ENCODE measurements at places on chromosomes 4 and X.

DNA sequence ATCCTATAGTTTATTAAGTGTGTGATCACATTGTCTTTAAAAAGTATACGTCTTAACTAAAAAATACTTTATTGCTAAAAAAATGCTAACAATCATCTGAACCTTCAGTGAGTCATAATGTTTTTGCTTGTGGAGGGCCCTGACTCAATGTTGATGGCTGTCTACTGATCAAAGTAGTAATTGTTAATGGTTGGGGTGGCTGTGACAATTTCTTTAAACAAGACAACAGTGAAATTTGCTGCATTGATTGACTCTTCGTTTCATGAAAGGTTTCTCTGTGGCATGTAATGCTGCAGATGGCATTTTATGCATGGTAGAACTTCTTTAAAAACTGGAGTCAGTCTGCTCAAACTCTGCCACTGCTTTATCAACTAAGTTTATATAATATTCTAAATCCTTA lies 101.4 kb upstream of the IL15 start:
- DNase-seq, result no peak

DNA sequence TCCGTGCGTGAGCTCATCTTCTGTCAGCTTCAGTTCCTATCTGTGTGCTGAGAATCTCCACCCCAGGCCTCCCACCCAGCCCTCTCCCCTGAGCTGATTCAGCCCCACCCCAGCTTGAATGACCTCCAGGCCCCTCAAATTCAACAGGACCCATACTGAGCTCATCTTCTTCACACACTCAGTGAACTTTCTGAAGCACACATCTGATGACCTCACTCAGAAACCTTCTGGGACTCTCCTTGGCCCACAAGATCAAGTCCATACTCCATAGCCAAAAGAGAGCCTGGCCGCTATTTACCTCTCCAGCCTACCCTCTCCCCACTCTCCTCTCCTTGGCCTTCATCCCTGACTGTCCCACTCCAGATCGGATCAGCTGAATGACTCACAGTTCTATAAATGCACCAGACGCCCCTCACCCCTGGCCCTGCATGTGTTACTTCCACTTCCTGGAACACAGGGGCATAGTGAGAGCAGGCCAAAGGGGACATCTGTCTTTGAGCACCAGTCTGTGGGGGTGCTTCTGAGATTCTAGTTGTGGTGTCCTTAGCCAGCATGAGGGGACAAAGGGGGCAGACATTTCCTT lies 62.5 kb downstream of the PJA1 start:
- DNase-seq, result no peak

GRCh38 chrX:74523870-74524735 lies 90.3 kb downstream of the RLIM start:
- DNase-seq, result no peak

- DNase-seq, result no peak
Observed at GRCh38 chr4:46930891-46931290, 21.8 kb upstream of the COX7B2 start.

DNA sequence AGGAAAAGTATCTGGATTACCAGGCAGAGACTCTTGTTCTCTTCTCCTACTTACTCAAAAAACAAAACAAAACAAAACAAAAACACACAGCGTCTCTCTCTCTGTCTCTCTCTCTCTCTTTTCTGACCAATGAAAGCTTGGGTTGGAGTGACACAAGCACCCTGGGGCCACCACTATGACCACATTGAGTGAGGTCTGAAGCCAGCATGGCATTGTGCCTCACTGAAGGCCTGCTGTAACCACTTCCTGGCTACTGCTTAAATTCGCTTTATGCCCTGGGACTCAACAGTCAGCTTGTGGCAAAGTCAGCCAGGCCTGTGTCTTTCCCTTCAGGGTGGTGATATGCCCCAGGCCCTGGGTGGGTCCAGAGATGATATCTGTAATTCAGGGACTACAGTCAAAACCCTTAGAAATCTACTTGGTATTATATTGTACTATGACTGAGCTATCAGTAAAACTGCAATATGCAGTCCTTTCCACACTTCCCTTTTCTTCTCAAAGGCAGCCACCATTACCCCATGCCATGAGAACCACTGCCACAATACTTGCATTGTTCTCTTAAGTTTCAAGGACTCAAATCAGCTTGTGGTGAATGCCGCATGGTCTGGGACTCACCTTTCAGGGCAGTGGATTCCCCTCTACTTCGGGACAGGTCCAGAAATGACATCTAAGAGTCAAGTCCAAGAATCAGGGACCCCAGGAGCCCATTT lies 606.8 kb upstream of the KLHL4 start:
- DNase-seq, result no peak

- DNase-seq, result no peak
Observed at GRCh38 chrX:68498044-68498507, 775 bp upstream of the YIPF6 start.

GRCh38 chrX:49876750-49877149 lies 2.5 kb upstream of the USP27X start:
- DNase-seq, result no peak

- DNase-seq, result no peak
Observed at GRCh38 chr4:12041828-12042227, 613.1 kb upstream of the HS3ST1 start.

DNA sequence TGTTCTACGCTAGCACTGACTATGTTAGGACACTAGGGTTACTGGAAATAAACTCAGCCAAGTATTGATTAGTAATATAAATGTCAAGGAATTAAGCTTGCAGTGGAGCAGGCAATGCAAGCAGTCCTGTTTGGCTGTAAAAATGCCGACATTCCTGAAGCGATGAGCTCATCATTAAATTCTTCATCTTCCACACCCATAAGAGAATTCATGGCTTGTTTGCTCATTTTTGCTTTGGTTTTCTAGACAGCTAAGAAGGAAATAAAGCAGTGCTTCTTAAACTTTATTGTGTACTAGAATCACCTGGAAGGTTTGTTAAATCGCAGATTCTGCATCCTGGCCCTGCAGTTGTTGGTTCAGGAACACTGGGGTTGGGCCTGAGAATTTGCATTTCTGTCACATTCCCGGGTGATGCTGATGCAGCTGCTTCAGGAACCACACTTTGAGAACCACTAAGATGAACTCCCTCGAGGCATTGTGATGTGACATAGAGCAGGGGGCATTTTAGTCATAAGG lies 17.8 kb downstream of the ANXA3 start:
- DNase-seq, result peak; percentile 46

- no peak for DNase-seq
Observed at GRCh38 chr4:184136525-184136924, 81.1 kb downstream of the ENPP6 start.

DNA sequence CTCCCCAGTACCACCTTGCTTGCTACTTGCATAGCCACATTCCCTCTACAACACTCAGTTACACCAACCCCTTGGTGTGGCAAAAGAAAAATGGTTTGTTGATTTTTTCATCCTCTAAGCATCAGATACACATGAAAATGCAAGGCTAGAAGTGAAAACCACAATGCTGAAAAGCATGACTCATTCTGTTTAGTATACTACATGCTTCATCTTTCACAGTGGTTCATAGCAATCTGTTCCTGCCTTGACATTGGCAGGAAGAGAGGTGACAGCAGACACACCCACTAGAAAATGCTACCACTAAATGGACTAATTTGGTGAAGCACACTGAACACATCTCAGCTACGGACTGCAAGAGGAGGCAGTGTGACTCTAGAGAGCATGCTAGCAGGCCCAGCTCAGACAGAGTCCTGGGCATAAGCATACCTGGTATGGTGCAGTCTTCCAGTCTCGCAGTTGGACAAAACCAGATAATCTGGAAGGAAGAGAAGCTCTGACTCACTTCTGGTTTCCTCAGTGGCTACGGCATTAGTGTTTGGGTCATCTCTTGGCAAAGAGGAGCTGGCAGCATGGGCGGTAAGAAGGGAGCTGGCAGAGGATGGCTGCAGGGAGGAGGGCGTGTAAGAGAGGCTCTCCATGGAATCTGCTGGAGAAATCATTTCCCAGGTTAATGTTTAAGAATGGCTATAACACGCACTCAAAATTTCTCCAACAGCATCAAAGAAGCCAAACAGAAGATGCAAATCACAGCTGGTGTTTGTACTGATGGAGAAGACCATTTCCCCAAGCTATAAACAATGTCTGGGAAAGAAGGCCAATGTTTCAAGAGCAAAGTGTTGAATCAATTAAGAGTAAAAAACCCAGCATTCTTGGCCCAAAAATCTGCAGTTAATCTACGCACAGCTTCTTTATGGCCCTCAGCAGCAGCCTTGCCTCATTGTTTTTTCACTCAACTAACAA lies 37.8 kb downstream of the GAB3 start:
- DNase-seq, result no peak

DNA sequence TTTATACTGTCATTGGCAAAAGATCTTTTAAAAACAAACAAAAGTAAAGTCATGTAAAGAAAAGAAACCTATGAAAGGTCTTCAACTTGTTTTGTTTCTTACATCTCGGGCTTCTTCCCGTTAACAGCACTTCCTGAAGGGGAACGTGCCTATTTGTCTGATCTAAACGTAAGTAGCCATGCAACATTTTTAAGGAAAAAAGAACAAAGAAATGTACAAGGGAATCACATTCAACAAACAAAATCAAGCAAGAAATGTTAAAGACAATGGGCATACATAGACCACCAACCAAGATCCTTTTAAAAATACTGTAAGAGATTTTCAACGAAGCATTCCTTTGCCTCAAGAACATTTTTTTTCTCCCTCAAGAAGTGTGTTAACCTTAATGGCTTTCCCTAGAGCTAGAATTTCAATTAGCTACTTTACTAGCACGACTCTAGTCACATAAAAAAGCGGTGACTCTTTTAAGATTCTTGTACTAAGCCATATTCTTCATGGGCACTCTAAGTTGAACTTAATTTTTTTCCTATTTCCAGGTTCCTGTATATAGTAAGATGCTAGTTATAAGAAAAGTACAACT lies 112.0 kb upstream of the TTC29 start:
- DNase-seq, result no peak

GRCh38 chr4:159002950-159003349 lies 99.9 kb upstream of the RAPGEF2 start:
- peak; percentile 34 for DNase-seq

DNA sequence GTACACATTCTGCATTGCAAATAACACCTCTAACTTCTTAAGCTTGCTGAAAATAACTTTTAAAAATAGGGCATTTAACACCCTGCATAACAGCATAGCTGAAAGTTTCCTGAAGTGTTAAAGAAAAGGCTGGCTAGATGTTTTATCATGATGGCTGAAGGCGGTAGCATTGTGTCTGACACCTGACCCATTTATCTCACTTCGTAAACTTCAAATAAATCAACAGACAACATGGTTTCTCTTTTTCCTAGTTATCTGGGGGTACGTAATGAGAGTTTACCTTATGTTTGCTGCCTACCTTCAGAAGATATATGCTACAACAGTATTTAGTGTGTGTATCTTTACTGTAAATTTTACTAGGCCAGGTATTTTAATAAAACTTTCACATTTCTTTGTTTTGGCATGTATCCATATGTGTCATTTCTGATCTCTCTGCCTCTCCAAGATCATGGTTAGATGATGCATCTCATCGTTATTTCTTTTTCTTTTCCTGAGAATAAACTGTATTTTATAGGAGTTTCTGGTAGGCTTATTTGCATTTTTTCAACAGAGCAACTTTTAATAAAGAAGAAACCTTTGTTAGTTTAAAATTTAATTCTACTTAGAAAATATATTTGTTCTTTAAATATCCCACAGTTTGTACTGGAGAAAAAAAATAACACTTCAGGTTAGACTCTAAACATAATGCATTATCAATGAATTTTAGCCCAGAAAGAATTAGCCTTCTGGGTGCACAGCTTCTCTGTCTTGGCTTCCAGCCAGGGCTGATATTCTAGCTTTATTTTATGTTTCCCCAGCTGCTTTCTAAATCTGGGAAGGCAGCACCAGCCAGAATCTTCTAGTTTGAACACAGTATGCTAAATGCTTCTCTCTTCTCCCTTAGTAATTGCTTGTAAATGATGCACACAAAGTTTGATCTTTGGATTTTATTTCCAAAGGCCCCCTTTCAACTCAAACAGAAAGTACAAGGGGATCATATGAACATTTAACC lies 2.9 kb downstream of the NDST4 start:
- no peak for DNase-seq

Measured in AG04450 (cell line).